ENCODE measurements at places on chromosomes 11 and 22.

- DNase-seq: peak; percentile 4
These were observed at the start of gene NTM for GRCh38 chr11:131370090-131370751. Gene NTM, plus strand, starts transcription at chr11:131370615.

DNA sequence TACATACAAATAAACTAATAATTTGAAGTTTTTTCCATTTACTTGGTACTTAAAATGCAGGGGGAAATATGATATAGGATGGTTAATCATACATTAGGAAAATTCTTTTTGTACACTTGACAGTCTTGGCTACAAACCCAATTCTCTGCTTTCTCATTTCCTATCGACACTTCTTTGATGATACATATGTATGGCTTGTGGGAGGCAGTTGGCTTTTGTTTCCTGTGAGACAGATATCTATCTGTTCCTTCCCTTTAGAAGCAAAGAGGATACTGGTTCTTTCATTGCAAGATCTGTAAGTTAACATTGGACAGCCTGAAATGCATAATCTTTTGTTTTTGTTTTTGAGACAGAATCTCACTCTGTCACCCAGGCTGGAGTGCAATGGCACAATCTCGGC lies 47.9 kb upstream of the ADORA2A start:
- DNase-seq: no peak

- no peak for DNase-seq
These were observed 37.6 kb upstream of the DBX1 start for GRCh38 chr11:20197881-20198280.

DNA sequence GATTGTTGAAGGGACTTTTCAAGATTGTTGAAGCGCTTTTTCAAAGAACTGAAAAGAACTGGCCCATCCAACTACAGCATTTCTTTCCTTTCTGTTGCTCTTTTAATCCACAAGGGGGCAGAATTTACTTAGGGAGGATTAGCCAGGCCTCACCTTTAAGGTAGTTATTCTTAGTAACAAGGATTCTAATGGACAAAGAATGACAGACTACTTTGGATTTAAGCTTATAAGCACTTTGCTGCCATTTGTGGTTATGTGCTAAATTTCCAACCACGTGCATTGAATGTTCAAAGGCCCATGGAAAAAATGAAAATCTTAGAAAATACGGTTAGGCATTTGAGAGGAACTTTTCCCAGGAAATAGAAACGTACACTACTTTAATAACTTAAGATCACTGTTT lies 49.5 kb upstream of the HSPA8 start:
- DNase-seq: no peak

- no peak for DNase-seq
These were observed 15.3 kb upstream of the APOL6 start for GRCh38 chr22:35632935-35633334.

Measured in GM04503 (cell line).